ENCODE measurements at places on chromosomes 3 and 15.

DNA sequence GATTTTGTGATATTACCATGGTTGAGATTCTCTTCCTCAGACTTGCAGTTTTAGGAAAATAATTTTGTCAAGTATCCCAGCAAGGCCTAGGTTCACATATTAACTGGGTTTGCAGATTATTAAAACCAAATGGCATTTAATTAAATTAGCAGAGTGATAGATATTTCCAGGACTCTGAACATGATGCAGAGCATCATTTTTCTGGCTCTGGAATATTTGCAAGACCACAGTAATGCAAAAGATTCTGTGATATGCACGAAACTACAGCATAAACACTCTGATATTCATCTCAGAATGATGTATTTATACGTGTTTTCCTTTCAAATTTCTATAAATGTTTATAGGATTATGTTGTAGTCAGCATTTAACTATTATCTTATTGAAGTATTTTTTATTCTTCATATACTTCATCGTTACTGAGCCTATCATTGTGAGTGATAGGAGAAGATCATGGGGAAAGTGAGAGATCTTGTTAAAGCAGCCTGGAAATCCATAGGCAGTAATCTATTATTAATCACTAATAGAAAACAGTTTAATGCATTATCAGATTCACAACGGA lies 1245.6 kb downstream of the OTOL1 start:
- DNase-seq = no peak

DNA sequence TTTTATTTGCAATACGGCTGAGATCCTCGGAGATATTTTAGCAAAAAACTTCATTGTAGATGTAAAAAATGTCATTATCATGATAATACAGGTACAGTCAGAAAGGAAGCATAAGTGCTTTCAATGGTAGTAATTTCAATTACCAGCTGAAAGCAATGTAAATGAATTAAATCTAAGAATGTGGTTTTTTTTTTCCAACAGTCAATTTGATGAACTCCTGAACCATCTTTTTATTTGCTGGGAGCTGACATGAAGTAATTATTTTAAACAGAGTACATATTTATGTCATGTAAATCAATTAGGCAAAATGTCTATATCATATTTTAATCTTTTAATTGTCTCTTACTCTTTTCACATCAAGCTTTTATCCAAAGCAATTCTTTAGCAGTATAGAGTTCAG lies 70.6 kb downstream of the MORC1 start:
- DNase-seq = no peak

DNA sequence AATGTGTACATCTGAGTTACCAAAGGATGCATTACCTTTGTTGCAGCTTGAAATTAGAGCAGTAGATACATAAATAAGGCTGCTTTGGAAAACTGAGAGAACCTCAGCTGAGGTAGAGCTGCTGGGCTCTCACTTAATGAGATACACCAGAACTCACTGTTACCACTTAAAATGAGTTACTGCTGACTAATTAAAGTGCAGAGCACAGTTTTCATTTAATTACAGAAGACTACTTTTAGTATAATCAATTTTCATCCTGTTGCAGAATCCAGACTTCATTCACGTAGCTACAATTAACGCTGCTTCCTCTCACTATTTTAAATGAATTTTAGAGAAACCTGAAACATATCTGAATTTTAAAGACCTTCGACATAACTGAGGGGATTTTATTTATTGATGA lies 169.5 kb downstream of the USP13 start:
- DNase-seq = no peak

DNA sequence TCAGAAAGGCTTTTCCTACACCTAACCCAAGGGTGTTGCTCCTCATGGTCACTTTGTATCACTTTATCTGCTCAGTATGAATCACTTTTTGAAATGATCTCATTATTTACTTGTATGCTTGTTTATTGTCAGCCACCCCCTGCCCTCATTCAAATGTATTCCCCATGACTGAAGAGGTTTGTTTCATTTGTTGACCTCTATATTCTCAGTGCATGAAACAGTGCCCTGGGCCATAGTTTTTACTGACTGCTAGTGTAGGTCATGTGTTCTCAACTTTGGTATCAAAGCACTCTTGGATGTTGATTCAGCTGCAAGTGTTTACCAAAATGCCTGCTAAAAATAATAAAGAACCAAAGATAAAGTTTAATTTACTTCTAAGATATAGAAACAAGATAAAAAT lies 381.7 kb upstream of the ARPP21 start:
- no peak for DNase-seq

- no peak for DNase-seq
Observed at GRCh38 chr15:45326280-45326679, 52.1 kb downstream of the GATM start.

- no peak for DNase-seq
Observed at GRCh38 chr3:190912736-190913135, 50.2 kb upstream of the GMNC start.

GRCh38 chr3:48268936-48269561 lies 28.1 kb downstream of the ZNF589 start:
- DNase-seq = no peak

GRCh38 chr3:197960694-197961581 lies 921 bp downstream of the LMLN start:
- no peak for DNase-seq

- DNase-seq = no peak
Observed at GRCh38 chr3:161305095-161305991, 66.0 kb downstream of the SPTSSB start.

DNA sequence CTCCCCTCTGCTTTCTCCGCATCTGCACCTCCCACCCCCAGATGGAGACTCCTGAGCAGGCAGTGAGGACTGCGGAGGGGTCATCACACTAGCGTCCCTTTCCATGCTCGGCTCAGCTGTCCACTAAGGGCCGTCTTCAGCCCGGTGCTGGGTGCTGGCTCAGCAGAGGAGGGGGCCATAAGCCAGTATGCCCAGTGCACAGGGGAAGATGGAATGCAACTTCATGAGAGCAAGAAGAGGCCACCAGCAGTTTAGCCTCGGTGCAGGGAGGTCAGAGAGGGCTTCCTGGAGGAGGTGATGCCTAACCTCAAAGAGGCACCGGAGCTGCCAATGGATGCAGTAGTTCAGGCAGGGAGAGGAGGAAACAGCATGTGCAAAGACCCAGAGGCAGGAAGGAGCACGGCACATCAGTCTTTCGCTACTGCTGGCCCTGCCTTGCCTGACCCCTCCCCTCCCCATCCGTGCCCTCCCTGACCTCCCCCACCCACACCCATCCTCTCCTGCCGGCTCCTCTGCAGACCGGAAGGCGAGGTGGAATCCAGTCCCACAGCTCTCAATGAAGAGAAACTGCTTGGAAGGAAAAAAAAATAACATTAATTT lies 15.2 kb upstream of the PLXND1 start:
- DNase-seq = no peak

DNA sequence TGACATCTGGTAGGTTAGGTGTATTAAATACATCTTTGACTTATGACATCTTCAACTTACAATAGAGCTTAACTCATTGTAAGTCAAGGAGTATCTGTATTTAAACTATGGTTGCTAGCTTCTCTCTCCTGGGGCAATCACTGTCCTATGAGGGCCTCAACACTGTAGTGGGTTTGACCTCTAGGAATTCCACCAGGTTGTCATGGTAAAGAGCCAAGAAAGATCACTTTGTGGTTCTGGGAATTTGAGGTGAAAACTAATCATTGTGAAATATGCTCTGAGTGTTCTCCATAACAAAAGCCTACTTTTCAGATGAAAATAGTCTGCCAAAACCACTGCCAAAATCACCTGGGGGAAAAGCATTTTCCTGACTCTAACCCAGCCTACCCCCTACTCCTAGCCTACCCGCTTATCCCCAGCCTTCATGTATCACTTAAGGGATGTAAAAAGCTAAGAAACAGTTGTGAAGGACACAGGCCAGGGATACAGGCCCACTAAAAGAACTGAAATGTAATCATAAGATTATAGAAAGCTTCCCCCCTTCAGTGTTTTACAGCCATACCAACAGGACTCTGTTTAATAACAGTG lies 723.8 kb downstream of the MECOM start:
- no peak for DNase-seq

DNA sequence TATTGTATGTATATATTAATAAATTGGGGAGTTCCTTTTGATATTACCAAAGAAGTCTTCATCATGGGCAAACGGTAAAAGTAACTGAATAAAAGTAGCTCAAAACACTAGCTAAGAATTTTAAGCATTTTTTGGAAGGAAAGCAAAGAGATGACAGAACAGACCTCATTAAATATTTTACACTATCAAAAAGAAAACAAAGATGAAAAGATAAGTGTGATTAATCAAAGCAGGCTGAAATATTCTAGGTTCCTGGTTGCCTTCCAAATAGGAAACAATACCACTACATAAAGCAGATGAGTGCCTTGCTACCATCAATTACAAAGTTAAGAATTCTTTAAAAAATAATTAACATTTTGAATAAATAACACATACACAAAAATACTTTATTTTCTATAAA lies 3.6 kb downstream of the NKIRAS1 start:
- DNase-seq = no peak

GRCh38 chr3:40169983-40170382 lies 139.5 kb upstream of the EIF1B start:
- no peak for DNase-seq

DNA sequence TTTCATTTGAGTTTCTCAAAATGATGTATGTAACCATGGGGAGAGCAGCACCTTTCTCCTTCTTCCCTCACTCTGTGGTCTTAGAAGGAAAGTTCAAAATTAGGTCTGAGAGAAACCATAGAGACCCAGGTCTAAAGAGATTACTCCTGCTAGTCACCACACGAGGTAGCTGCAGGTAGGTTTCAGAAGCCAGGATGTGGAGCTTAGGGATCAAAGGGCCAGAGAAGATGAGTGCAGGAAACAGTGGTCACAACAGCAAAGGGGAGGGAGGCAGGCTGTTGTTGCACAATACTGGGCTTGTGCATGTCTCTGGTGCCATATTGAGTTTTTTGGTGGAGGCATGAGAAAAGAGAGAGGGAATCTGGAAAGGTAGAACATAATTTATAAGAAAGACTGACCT lies 583.6 kb downstream of the AGBL1 start:
- DNase-seq = no peak

GRCh38 chr15:99467853-99468464 lies 97.8 kb upstream of the MEF2A start:
- peak; percentile 3 for DNase-seq

DNA sequence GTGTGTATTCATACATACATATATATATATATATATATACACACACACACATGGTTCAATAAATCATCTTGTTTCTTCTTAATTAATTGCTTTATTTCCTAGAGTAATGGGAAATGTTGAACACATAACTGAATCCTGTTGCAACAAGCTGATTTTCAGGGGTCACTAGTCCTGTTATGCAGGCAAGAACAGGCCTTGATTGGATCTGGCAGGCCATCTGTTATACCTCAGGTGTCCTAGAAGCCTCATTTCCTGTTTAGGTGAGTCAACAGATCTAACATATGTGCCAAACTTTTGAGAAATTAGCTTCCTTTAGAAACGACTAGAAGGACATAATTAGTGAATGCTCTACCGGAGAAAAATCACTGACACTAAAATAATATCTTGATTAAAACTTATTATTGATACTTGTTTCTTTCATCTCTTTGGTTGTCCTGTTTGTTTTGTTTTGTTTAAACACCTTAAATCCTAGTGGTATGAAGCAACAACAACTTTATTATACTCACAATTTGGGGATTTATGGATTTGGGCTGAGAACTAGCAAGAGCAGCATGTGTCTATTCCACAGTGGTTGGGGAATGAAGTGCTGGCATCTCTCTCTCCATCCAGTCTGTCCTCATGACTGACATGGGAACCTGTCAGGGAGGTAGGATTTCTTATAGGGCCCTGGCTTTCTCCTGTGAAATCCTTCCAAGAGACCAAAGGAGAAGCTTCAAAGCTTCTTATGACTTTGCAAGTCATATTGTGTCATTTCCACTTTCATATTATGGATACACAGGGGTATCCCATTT lies 552.6 kb downstream of the NSUN3 start:
- DNase-seq = no peak

DNA sequence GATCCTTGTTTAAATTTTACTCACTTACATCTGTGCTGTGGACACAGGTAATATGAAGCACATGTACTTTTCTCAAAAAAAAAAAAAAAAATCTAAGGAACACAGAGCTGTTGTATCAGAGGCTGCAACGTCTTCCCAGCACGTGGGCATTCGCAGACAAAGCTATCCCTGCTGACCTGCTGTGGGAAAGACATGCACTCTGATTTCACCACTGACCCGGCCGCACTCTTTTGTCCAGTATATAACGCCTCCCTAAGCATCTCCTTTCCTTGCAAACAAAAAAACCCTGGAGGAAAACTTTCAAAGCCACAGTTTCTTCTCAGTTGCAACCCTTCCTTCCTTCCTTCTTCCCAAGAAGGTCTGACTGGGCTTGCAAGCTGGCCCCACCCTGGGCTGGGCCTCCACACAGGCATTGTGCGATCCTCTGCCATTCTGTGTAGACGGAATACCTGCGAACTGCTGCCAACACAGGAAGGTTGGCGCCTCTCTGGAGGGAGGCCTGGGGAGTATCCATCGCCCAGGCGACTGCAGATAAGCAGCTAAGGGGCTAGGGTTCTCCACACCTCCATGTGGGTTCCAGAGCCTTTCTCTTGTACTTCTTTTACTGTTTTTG lies 50.8 kb downstream of the SLC12A8 start:
- no peak for DNase-seq
